ENCODE measurements at places on chromosomes 2 and 18. TPM values are rescaled to one million over a fixed set of nuclear protein-coding genes. Genes with fewer than 3 reads are reported as not detected.

GRCh38 chr2:27728081-27728858 is 43.2 kb upstream of the MRPL33 start:
- DNase-seq: no peak

- no peak for DNase-seq
Measured at GRCh38 chr2:18396329-18397010, 164.0 kb downstream of the RDH14 start.

GRCh38 chr2:24307961-24308360 is 52.4 kb downstream of the ITSN2 start:
- no peak for DNase-seq

DNA sequence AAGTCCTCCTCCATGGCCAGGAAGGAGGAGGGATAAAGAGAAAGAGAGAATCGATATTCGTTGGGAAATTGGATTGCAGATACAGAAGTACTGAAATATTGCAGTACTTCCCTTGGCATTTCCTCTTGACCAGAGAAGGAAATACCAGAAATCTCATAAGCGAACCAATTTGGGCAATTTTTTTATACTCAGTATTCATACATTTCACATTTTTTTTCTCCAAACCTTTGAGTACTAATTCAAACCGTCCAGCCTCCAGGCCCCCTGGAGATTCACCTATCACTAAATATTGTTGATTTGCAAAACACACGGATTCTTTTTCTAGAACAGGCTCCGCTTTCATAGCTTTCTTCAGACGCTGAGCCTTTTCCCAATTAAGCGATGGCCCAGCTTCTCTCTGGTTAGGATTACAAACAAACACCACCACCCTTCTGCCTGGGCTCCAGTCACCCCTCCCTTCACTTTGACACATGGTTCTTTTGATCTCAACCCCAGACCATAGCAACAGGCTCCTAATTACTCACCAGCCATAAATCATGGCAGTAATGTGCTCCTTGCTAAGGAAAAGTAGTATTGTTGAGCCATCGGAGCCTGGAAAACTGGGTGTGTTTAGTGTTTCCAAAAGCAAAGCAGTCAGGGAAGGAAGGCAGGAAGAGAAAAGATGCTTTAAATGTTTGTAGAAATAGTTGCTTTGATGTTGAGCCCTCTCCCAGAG is 138.4 kb upstream of the CCDC68 start:
- DNase-seq: peak; percentile 55

DNA sequence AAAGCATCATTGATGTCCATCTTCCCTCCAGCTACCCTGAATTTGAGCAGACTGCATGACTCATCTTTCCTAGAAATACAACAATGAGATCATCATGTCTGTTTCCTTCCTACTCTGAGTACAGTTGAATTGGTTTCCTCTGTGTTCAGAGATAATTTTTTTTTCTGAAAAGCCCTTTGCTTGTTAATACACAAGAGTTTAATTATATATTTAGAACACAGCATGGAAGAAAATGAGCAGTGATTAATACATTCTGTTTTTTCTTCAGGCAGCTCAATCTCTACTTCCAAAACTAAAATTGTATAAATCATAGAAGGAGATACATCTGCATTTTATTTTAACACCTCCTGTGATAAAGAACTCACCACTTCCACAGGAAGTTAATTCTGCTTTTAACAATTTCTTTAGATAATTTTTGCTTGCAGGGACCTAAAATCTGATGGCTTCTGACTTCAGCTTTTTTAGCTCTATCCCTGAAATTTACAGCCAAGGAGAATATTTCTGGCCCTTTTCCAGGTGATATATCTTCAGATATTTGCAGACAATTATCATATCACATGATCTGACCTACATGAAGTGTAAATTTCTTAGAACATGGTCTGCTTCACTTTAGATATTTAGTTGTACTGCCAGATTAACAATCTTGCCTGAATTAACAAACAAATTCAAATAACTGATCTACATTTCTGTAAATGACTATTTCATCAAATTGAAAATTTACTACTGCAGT is 249.0 kb downstream of the TRIB2 start:
- peak; percentile 88 for DNase-seq

MEP1B gene
- total RNA-seq: not detected

ATG9A gene
- total RNA-seq: 43.3 TPM

DNER gene
- total RNA-seq: 0.44 TPM
